Aorta (tissue), 5 donors: ENCODE measurements at places on chromosomes 1 and 21. TPM values are rescaled to one million over a fixed set of nuclear protein-coding genes. Genes with fewer than 3 reads are reported as not detected.

The RGS18 gene
- total RNA-seq = 7.1 TPM

The HSD3B2 gene
- total RNA-seq = not detected

The SPRR2G gene
- total RNA-seq = not detected

The ADCY10 gene
- 0.16 TPM for total RNA-seq

The VAV3 gene
- total RNA-seq = 7.2 TPM

The GNAT2 gene
- total RNA-seq = not detected

The ERVH48-1 gene
- not detected for total RNA-seq

The NLRP3 gene
- total RNA-seq = 7.0 TPM

The OR2L8 gene
- 0.69 TPM for total RNA-seq

The PLEKHA6 gene
- total RNA-seq = 19.6 TPM

The NOTCH2 gene
- 216 TPM for total RNA-seq

The SPRR1B gene
- total RNA-seq = not detected

The INSRR gene
- total RNA-seq = not detected

The SPRR2B gene
- not detected for total RNA-seq

The CRYBG2 gene
- total RNA-seq = 0.27 TPM

The RHBG gene
- not detected for total RNA-seq

The NTMT2 gene
- not detected for total RNA-seq

The SDC3 gene
- total RNA-seq = 72.7 TPM

The RNU1-2 gene
- total RNA-seq = 8,154 TPM

The CFAP45 gene
- 2.5 TPM for total RNA-seq

The REN gene
- not detected for total RNA-seq

The CCSAP gene
- total RNA-seq = 3.5 TPM

The MAGOH gene
- total RNA-seq = 32.0 TPM

The OSCP1 gene
- total RNA-seq = 8.6 TPM

The NOS1AP gene
- total RNA-seq = 4.8 TPM

The S100A9 gene
- total RNA-seq = 131 TPM

The OR2L3 gene
- total RNA-seq = 0.21 TPM

The S100A3 gene
- total RNA-seq = 3.8 TPM

The OVAAL gene
- not detected for total RNA-seq

The LCE1B gene
- total RNA-seq = not detected

The PAX7 gene
- total RNA-seq = not detected

The VSIG8 gene
- 0.21 TPM for total RNA-seq

The CLCNKB gene
- 0.39 TPM for total RNA-seq

The OLFM3 gene
- not detected for total RNA-seq

The ANGPTL7 gene
- total RNA-seq = 7.1 TPM

The TTC39A gene
- 3.6 TPM for total RNA-seq
